ENCODE measurements at places on chromosomes 4 and X. TPM values are rescaled to one million over a fixed set of nuclear protein-coding genes. Genes with fewer than 3 reads are reported as not detected.

- H3K27me3 ChIP-seq, result peaks cover 35% of the 10 kb centered on the region
- peak overlapping the region; percentile 59 for H3K4me3 ChIP-seq
- H3K4me1 ChIP-seq, result peaks cover 60% of the 10 kb centered on the region
- H3K36me3 ChIP-seq, result peaks cover 5% of the 10 kb centered on the region
Observed at GRCh38 chr4:2415881-2416563, 2.4 kb downstream of the ZFYVE28 start.

- no peak overlapping the region for H3K4me3 ChIP-seq
- H3K4me1 ChIP-seq, result no peaks in the 10 kb centered on the region
- no peaks in the 10 kb centered on the region for H3K36me3 ChIP-seq
Observed at GRCh38 chr4:145451895-145452294, 29.8 kb upstream of the SMAD1 start.

HMX1 gene
- not detected for total RNA-seq

DNA sequence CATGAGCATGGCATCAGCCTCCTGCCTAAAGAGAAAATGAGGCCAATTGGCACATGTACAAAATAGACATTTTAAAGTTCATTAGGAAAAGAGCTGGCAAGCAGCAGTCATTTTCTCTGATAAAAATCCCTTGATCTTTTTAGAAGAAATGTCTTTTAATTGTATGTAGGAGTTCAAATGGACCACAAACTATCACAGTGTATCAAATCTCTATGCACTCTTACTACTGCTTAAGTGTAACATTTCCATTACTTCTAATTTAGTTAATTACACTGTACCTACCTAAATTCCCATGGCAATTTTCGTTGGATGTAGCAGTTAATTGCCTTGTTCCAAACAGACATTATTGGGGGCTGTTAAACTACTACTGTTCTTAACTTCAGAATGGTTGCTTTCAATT, 233.7 kb upstream of the TECRL start:
- H3K27ac ChIP-seq, result no peak overlapping the region
- no peaks in the 10 kb centered on the region for H3K36me3 ChIP-seq
- H3K4me3 ChIP-seq, result no peak overlapping the region
- no peak for DNase-seq

GRCh38 chr4:54014666-54015160, 49.7 kb downstream of the CHIC2 start:
- H3K4me3 ChIP-seq, result no peak overlapping the region
- H3K4me1 ChIP-seq, result no peaks in the 10 kb centered on the region
- peaks cover 14% of the 10 kb centered on the region for H3K36me3 ChIP-seq

- H3K27ac ChIP-seq, result no peak overlapping the region
- peaks cover 17% of the 10 kb centered on the region for H3K4me1 ChIP-seq
- H3K36me3 ChIP-seq, result no peaks in the 10 kb centered on the region
Observed at GRCh38 chr4:3346146-3346545, 53.3 kb downstream of the RGS12 start.

DNA sequence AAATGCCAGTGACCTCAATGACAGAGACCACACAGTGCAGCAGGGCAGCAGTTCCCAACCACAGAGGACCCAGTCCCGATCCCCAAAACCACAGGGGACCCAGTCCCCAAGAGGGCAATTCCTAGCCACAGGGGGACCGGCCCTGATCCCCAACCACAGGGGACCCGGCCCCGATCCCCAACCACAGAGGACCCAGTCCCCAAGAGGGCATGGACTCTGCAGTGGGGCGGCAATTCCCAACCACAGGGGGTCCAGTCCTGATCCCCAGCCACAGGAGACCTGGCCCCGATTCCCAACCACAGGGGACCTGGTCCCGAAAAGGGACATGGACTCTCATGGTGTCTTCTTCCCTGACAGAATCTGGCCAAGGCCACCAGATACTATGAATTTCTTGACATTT, 136.3 kb downstream of the AFAP1 start:
- no peak for DNase-seq
- no peak overlapping the region for H3K4me3 ChIP-seq
- no peaks in the 10 kb centered on the region for H3K27me3 ChIP-seq

DNA sequence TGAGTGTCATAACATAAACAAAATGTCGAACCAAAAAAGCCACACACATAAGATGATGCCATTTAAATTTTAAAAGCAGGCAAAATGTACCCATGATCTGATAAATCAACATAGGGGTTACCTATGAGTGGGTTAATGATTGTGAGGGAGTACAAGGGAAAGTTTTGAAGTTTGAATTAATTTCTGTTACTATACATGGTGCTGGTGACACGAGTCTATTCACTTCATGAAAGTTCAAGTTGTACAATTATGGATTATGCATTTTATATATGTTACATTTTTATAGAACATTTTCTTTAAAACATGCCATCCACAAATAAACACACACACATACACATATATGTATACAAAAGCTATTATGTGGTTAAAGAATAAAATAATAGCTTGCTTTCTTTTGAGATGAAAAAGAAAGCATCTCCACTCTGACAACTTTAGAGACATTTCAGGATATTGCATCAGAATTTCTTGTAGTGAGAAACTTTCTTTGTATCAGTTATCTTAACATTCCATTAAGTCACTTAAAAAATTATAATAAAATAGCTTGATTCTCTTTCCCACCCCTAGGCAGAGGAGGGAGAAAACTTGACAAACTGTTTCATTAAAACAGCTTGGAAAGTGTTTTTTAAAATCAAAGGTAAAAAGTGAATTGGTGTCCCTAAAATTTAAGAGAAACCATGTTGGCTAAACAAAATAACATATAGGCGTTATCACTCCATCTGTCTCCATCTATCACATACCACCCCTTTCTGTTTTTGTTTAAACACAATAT, 891.8 kb upstream of the NDST4 start:
- no peaks in the 10 kb centered on the region for H3K27me3 ChIP-seq
- peaks cover 6% of the 10 kb centered on the region for H3K4me1 ChIP-seq
- no peak overlapping the region for H3K4me3 ChIP-seq
- H3K36me3 ChIP-seq, result no peaks in the 10 kb centered on the region

DNA sequence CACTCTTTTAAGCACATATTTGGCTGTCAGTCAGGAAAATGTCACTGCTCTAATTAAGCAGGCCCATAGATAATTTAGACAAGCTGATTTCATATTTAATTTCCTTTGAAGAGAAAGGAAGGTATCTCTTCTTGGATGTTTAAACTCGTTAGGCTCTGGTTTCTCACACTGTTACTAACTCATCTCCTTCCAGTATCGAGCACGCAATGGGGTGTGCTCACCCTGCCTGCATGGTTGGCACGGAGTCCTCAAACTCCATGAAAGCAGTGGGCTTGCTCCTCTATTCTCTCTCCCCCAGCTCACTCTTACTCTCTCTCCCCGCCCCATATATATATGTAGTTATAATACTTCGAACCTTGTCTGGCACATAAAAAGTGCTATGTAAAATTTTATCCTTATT, 76.9 kb downstream of the EGF start:
- peaks cover 8% of the 10 kb centered on the region for H3K27me3 ChIP-seq
- DNase-seq, result no peak
- no peak overlapping the region for H3K4me3 ChIP-seq
- no peaks in the 10 kb centered on the region for H3K36me3 ChIP-seq

DNA sequence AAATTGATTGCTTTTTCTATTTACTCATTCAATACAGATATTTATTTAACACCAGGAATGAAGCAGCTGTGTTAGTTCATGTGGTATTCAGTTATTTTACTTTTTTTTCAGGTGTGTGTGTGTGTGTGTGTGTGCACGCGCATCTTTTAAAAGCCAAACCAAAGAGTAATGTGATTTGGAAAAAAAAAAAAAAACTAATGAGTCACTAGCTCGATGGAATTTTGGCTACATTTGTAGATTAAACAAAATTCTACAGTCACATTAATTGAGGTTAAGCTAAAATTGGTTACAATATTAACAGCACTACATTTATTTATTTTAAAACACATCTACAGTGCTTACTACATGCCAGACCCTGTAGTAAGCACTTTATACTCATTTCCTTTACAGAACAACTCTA, 66.8 kb downstream of the HHIP start:
- H3K36me3 ChIP-seq, result no peaks in the 10 kb centered on the region
- H3K27ac ChIP-seq, result no peak overlapping the region
- DNase-seq, result no peak
- no peaks in the 10 kb centered on the region for H3K27me3 ChIP-seq

DSPP gene
- total RNA-seq, result not detected

RENBP gene
- total RNA-seq, result 11.4 TPM

GPAT3 gene
- total RNA-seq, result 9.7 TPM

DNA sequence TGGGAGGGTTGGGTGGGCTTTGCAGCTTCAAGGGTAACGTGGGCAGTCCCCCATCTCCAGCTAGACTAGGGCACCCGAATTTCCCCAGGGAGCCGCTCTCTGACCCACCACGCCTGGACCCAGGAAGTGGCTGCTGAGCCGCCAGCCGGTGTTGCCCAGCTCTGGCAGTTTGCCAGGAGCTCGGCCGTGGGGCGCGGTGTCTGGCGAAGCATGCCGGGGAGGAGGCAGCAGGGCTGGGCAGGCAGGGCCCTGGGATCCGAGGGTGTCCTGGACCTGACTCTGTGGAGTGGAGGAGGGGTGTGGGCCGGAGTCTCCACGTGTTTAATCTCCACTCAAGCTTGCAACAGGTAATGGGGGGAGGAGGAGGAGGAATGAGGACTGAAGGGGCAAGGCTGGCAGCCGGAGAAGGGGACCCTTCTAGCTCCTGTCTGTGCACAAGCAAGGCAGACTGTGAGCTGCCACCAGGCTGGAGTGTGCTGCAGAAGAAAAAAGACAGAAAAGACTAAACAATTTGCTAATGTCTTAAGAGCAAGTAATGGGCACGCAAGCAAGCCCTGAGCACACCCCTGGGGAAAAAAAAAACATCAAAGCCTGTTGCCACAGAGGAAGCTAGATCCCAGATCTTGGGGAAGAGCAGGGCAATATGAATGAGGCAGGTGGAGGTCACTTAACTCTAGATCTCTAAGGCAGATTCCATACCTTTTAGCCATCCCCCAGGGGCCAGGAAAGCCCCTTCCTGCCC, 2.4 kb downstream of the LONRF3 start:
- peaks cover 35% of the 10 kb centered on the region for H3K27me3 ChIP-seq
- no peak for DNase-seq
- H3K27ac ChIP-seq, result no peak overlapping the region
- no peaks in the 10 kb centered on the region for H3K36me3 ChIP-seq

DNA sequence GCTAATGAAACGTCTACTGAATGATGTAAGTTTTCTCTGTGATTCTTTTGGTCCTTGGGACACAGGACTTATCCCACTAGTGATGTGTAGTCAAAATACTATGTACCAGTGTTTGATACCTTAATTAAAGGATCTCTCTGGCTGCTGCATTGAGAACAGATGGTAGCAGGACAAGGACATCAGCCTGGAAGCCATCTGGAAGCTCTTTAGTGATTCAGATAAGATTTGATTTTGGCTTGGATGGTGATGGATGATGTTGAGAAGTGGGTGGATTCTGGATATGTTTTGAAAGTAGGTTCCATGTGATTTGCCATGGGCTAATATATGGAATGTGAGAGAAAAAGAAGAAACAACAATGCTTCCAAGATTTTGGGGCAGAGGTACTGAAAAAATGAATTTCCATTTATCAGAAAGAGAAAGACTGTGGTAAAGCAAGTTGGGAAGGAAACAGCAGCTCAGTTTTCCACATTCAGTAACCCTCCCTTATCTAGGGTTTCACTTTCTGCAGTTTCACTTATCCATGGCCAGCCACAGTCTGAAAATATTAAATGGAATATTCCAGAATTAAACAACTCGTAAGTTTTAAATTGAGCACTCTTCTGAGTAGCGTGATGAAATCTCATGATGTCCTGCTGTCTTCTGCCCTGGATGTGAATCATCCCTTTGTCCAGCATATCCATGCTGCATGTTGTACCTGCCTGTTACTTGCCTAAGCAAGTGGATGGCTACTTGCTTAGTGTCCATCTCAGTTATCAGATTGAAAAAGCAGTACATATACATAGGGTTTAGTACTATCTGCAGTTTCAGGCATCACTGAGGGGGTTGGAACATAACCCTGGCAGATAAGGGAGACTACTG, 15.6 kb downstream of the CD38 start:
- H3K4me3 ChIP-seq, result peak overlapping the region; percentile 58
- no peaks in the 10 kb centered on the region for H3K27me3 ChIP-seq
- H3K36me3 ChIP-seq, result peaks cover 70% of the 10 kb centered on the region
- peaks cover 60% of the 10 kb centered on the region for H3K4me1 ChIP-seq

DNA sequence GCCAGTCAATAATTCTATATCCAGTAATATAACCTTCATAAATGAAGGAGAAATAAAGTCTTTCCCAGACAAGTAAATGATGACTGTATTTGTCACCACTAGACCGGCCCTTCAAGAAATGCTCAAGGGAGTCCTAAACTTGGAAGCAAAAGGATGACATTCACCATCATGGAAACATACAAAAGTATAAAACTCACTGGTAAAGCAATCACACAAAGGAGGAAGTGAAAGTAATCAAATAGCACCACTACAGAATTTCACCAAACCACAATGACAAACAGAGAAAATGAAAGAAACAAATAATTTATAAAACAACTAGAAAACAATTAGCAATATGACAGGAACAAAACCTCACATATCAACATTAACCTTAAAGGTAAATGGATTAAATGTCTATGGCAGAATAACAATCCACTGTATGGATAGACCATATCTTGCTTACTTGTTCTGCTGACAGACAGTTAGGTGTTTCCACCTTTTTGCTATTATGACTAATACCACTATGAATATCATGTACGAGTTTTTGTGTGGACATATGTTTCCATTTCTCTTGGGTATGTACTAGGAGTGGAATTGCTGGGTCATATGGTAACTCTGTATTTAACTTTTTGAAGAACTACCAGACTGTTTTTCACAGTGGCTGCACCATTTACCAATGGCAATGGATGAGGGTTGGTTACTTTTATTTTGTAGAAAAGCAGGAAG, 44.9 kb downstream of the NAT8L start:
- peaks cover 4% of the 10 kb centered on the region for H3K27me3 ChIP-seq
- no peak overlapping the region for H3K27ac ChIP-seq
- DNase-seq, result no peak
- no peaks in the 10 kb centered on the region for H3K36me3 ChIP-seq
- H3K4me3 ChIP-seq, result no peak overlapping the region

FMR1NB gene
- total RNA-seq, result not detected

- peaks cover 20% of the 10 kb centered on the region for H3K4me1 ChIP-seq
- no peak for DNase-seq
- peak overlapping the region; percentile 47 for H3K4me3 ChIP-seq
- no peaks in the 10 kb centered on the region for H3K27me3 ChIP-seq
Observed at GRCh38 chrX:53073115-53073586, 9.0 kb upstream of the TSPYL2 start.

Data from activated T-helper 2 cell treated with anti-CD3 and anti-CD28 coated beads, Interferon-gamma antibody, Interleukin-2, Interleukin-4, amounts not matched to agents 10 μg/mL and 5 μg/mL and 100 μg/mL, durations not matched to agents 14 hours and 24 hours and 36 hours (primary cell).